Activated CD4-positive, CD25-positive, alpha-beta regulatory T cell (primary cell): ENCODE measurements at places on chromosomes 6 and 20.
A peak's percentile ranks its signal among the peaks of the same experiment; 100 is the strongest.

- peak; percentile 4 for DNase-seq
These were observed 123.7 kb upstream of the BTN3A2 start for GRCh38 chr6:26241033-26241895.

GRCh38 chr6:49929340-49929739 lies 34.6 kb downstream of the DEFB114 start:
- no peak for DNase-seq

DNA sequence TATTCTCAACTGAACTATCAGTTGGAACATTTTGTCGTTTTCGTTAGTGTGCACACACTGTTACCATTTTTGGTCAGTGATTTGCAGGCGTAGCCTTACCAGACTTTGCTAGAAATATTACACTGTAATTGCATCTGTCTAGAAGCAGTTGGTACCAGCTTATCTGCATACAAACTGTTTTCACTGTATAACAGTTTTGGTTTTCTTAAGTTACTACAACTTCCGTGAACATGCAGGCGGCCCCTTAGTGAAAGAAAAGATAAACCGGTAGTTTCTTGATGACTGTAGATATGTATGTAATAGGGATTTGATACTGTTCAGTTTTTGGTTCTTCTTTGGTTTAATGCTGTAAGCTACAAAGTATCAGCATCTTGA lies 1.3 kb downstream of the DSTN start:
- DNase-seq = no peak

- DNase-seq = no peak
These were observed 9.4 kb upstream of the SRC start for GRCh38 chr20:37336369-37337207.

DNA sequence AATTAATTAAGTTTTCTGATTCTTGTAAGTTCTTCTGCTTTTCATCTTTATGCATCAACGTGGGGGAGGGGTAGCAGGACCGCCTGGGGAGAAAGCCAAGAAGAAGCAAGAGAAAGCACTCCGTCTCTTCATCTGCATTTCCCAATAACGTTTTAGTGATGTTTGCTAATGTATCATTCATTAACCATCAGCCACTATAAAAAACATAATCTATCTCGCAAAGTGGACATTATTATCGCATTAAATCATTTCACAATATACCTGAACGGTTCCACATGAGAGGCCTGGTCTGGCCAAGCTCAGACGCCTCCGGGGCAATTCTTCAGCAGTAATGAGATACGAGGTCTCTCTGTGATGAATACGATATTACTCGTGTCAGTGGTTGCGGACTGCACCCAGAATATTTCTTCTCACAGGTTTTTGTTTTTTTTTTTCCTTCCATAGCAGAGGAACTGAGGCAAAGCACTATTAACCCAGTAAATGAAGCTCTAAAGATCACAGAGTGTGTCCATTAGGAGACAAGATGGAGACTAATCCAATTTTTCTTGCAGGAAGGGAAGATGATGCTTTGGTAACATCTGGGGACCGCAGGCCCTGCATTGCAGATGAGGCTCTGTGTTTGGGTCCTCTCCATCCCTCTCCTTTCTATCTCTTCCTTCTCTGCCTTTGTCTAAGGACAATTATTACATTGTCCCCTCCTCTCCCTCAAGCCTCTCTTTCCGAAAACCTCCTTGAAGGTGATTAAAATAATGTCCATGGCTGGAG lies 156.1 kb downstream of the SLC35B3 start:
- DNase-seq = no peak

- DNase-seq = no peak
These were observed 2.1 kb upstream of the ZKSCAN4 start for GRCh38 chr6:28254121-28254519.

- DNase-seq = no peak
These were observed 622 bp downstream of the GPANK1 start for GRCh38 chr6:31663961-31664789.

- DNase-seq = no peak
These were observed 304.1 kb downstream of the CDH4 start for GRCh38 chr20:61556111-61556510.

DNA sequence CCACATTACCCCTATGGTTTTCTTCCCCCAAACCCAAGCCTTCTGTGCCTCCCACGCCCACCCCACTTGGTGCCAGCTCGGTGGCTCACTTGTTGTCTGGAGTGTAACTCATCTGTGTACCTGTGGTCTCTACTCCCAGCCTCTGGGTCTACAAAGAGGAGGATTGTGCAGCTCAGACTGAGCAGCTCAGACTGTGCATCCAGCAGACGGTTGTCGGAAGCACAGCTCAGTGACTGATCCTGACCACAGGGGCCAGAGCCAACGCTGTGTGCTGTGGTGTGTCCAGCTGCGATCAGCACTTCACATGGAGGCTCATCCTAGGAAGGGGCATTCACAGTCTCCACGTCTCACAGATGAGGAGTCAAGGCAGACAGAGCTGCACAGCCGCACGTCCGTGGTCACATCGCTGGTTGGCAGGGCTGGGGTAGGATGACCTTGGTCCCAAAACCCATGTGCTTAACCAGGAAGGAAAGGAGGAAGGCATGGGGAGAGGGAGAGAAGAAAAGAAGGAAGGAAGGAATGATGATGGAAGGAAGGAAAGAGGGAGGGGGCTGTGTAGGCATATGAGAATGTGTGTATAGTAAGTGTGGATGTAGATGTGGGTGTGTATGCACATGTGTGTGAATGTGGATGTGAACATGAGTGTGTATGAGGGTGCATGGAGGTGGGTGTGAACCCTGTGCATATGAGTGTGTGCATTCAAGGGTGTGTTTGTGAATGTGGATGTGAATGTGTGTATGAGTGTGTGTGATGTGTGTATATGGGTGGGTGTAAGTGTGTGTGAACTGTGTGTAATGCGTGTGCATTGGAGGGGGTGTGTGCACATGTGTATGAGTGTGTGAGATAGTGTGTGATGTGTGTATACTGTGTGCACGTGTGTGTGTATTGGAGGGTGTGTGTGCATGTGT lies 28.2 kb upstream of the STX16 start:
- no peak for DNase-seq

GRCh38 chr6:146957181-146958093 lies 246.8 kb upstream of the STXBP5 start:
- DNase-seq = no peak

DNA sequence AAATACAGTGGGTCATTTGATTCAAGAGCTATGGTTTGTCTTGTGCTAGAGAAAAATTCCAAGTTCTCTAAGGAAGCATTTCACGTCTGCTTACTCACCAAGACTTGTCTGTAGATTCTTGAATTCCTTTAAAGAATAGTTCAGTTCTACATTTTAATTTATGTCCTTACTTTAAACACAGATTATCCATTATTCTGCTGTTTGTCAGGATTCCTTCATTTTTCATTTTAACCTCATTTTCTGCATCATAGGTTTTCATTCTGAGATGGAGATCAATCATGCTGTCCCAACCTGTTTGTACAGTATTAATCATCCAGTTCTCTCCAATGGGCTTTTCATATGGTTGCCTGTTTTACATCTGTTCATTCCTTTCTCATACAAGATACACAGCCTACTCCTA lies 24.5 kb upstream of the POPDC3 start:
- no peak for DNase-seq

- no peak for DNase-seq
These were observed 51.1 kb downstream of the LHFPL5 start for GRCh38 chr6:35856250-35856649.

DNA sequence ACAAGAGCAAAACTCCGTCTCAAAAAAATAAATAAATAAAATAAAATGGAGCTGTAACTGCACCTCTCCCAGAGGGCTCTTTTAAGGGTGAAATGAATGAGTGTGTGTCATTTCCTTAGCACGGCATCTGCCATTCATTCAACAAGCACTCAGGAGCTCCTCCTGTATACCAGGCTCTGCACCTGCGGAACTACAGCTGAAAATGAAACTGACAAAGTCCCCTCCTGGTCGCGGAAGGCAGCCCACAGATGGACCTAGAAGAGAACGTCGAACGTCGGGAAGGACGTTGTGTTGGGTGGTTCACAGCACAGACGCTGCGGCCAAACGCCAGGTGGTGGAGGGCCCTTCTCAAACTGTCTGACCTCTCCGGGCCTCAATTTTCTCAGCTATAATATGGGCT lies 256.4 kb downstream of the TFAP2C start:
- no peak for DNase-seq

GRCh38 chr6:19002976-19003560 lies 615.9 kb downstream of the RNF144B start:
- DNase-seq = no peak

DNA sequence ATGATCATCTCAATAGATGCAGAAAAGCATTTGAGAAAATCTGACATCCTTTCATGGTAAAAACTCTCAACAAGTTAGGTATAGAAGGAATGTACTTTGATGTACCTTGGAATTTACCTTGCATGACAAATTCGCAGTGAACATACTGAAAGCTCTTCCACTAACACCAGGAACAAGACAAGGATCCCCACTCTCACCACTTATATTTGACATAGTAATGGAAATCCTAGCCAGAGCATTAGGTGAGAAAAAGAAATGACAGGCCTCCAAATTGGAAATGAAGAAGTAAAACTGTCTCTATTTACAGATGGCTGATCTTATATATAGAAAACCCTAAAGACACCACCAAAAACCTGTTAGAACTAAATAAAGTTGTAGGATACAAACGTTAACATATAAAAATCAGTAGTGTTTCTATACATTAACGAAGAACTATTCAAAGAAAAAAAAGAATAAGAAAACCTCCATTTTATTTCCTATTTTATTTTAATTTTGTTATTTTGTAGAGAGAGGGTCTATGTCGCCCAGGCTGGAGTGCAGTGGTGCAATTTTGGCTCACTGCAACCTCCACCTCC lies 26.9 kb downstream of the PCNA start:
- no peak for DNase-seq

DNA sequence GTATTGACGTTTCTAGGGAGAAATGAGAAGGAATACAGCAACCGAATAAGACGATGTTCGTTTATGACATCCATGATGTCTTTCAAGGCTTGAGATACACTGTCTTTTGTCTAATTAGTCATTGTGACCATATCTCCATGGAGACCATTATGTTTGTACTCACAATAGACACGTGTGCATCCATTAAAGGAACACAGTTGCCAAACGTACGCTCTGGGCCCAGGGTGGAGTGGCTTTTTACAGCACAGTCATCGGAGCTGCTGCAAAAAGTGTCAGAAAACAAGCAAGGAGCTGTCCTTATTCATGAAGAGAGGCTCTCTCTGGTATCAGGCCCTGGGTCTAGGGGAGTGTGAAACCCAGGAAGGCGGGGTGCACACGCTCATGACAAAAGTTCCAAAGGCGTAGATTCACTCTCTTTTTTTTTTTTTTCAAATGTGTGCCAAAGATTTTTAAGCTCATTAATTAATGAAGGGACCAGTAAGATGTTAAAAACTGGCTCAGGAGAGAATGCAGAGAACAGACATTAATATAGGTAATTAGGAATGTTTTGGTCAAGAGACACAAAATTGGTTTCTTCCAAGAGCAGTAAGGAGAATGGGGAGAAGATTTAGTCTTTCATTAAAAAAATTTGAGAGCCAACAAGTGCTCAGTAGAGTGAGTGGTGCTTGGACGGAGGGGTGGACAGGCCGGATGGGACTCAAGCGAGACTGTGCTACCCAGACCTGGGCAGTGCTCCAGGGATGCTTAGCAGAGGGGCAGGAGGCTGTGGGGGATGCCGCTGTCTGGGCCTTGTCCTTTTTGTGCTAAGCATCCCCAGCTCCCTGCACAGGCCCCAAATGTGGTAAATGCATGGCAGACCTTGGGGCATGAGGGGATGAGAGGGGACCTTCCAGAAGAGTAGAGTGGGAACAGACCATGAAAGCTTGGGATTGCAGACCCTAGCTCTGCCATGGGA lies 34.9 kb upstream of the GTSF1L start:
- DNase-seq = no peak

GRCh38 chr6:158174024-158174423 lies 5.9 kb downstream of the GTF2H5 start:
- no peak for DNase-seq

- no peak for DNase-seq
These were observed 48.7 kb downstream of the RIN2 start for GRCh38 chr20:19806806-19807190.

DNA sequence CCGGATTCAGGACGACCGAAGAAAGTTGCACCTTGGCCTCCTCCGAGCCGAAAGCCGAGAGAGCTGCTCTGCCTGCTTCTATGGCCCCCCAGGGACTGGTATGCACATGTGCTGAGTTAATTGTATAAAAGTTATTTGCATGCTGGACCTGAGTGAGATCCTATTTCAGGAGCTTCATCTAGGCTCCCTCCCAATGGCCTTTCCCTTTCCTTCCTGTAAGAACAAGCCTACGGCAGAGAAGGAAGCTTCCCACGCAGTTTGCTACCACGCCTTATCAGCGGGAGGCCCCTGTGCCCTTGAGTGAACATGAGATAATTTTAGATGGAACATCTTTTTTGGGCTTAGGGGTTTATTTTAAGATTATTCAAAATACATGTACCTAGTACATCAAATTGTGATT lies 65.9 kb downstream of the RIN2 start:
- no peak for DNase-seq

DNA sequence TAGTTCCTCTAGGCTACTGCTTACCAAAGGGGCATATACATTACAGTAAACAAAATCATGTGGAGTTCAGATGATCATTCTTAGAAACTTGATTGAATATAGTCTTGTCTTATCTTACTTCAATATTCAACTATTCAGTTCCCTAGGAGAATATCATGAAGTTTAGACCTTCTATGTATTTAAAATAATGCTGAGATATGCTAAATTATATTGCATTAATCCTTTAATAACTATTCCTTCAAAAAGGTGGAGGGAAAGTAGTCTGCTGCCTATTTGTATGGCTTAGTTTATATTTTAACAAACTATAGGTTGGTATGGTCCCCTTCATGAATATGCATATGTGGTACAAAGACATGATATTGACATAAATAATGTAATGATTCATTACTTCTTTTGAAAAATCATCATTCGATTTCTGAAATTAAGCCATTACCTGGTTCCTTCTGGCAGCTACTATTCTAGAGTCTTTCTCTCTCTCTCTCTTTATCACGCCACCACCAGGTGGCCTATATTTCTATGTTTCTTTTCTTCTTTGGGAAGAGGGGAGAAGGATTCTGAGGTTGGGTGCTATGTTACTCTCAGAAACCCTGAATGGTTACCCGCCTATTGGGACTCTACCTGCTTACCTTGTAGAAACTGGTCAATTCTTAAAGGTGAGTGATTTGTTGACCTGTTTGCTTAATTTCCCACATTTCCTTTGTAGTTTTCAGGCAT lies 855.8 kb downstream of the HACE1 start:
- DNase-seq = no peak

DNA sequence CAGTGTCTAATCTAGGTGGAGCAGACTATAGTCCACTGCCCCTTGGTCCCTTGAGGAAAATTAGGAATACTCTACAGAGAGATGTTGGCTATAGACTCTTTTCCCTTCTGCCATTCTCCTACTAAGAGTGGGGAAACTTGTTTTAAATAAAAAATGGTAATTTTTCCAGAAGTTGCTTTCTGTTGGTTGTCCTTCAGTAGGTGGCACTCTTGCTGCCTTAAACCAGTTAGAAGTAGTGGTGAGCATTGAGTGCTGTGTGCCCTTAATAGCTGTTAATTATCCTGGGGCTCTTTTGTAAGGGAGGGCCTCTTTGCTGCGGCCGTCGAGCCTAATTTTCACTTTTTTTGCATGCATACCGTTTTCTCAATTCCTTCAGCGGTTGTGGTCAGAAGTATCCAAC lies 2.8 kb downstream of the CMTR1 start:
- DNase-seq = no peak

GRCh38 chr6:106372838-106373501 lies 12.5 kb downstream of the CRYBG1 start:
- no peak for DNase-seq
